Motor neuron (in vitro differentiated cells): ENCODE measurements at places on chromosomes 11 and 22. TPM values are rescaled to one million over a fixed set of nuclear protein-coding genes. Genes with fewer than 3 reads are reported as not detected.
A peak's percentile ranks its signal among the peaks of the same experiment; 100 is the strongest.

- no peak for ATAC-seq
Observed at GRCh38 chr22:43622886-43623285, 189.2 kb downstream of the EFCAB6 start.

DNA sequence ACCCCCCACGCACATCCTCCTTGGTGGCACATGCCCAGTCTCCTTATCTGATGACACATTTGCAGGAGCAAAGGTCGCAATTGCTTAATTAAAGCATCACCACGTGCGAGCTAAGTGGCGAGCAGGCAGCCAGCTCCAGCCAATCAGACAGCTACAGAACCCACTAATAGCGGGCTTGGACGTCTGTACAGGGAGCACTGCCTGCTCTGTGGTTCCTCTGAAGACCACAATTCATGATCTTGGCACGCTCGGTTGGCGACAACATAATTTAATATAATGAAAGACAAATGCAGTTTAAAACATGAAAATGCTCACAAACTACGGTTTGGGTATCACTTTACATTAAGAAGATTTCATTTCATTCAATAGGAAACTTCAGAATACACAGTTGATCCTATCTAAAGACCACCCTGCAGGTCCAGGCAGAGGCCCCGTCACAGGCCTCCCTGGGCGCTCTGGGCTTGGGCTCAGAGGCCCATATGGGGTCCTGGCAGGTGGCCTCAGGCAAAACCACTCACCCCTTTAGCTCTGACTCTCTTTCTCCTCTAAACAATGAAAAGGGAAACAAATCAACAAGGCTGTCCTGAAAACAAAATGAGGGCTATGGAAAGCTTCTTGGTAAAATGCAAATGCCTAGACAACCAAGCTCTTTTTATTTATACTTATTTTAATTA, 10.4 kb downstream of the PACSIN2 start:
- ATAC-seq = no peak

DNA sequence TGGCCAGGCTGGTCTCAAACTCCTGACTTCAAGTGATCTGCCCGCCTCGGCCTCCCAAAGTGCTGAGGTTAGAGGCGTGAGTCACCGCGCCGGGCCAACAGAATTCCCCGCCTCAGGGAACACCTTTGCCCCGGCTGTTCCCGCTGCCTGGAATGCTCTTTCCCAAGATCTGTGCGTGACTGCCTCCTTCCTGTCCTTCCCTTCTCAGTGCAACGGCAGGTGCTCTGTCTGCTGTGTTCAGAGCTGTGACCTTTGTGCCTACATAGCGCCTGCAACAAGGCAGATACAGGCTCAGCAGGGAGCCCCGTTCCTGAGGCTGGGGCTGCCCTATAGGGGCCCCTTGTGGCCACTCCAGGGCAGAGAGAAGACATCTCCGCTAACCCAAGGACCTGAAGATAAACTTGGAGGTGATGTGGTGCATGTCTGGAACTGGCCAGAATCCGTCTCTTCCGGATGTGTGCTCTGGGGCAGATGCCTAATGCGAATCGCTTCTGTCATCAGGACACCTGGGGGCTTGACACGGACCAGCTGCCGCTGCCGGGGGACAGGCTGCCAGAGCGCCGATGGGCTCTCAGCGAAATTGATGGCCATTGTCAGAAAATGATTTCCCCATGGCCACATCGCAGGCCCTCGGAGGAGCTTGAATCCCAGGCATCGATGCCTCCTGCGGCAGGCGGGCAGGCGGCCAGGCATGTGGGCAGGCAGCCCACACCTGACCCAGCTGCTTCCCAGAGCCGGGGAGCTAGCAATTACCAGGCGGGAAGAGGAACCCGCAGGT, 43.5 kb upstream of the TCF20 start:
- ATAC-seq = peak; percentile 67

GRCh38 chr22:37014835-37015586, 4.2 kb downstream of the TST start:
- no peak for ATAC-seq

GRCh38 chr22:39490135-39490798, 11.8 kb upstream of the MIEF1 start:
- ATAC-seq = peak; percentile 69

GRCh38 chr22:26398741-26399153, 30.3 kb upstream of the ASPHD2 start:
- peak; percentile 87 for ATAC-seq

GRCh38 chr11:93160156-93160555, 37.6 kb downstream of the SLC36A4 start:
- no peak for ATAC-seq

DNA sequence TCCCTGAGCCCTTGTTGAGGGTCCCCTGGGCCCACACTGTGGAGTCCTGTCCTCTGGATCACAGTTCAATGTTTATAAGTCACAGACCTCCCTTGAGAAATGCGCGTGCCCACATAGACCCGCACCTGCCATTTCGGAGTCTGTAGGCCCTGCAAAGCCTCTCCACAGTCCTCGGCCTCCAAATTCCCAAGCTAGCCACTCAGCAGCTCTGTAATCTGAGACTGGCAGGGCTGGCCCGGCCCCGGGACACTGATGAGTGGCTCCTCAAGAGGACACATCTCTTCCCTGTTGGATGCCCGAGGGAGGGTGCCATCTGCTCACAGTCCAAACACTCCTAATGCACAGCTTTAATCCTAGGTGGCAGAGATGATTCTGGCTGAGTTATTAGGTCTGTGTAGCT, 39.1 kb downstream of the B3GAT1 start:
- ATAC-seq = no peak

DNA sequence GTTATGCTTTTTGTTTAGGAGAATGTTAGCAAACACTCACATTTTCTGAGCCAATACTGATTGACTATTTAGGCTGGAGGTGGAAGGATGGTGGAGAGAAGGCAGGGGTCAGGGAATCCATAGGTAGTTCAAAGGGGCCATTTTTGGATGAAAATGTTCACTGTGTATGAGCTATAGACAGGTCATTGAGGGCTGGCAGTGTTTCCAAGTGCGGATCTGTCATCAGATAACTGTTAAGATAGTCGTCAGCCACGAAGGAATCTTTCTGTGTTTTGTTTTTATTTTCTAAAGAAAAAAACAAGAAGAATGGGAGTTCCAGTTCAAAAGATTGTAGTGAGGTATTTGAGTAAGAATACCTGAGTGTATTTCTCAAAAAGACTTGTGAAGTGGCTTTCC, 3.1 kb downstream of the KCNJ5 start:
- ATAC-seq = no peak

DNA sequence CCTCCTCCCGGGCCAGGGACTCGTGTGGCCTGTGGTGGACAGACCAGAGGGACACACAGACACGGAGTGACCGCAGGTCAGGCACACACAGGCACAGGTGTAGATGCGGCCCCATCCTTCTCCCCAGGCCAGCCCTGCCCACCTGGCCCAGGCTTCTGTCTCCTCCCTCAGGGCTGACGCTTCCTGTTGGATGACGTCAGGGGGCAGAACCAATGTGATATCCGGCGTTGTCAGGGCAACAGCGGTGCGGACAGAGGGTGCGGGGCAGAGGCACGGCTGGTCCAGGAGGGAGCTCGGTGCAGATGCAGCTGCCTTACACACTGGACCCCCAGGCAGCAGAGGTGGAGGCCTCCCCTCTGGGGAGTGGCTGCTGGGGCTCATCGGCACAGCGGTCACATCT, 2.9 kb upstream of the TUBGCP6 start:
- ATAC-seq = peak; percentile 59

GRCh38 chr11:24567380-24567779, 70.5 kb downstream of the LUZP2 start:
- no peak for ATAC-seq

GRCh38 chr11:2673871-2674471, 25.8 kb downstream of the KCNQ1OT1 start:
- ATAC-seq = no peak

- ATAC-seq = no peak
Observed at GRCh38 chr11:96538104-96538503, 148.3 kb downstream of the JRKL start.

DNA sequence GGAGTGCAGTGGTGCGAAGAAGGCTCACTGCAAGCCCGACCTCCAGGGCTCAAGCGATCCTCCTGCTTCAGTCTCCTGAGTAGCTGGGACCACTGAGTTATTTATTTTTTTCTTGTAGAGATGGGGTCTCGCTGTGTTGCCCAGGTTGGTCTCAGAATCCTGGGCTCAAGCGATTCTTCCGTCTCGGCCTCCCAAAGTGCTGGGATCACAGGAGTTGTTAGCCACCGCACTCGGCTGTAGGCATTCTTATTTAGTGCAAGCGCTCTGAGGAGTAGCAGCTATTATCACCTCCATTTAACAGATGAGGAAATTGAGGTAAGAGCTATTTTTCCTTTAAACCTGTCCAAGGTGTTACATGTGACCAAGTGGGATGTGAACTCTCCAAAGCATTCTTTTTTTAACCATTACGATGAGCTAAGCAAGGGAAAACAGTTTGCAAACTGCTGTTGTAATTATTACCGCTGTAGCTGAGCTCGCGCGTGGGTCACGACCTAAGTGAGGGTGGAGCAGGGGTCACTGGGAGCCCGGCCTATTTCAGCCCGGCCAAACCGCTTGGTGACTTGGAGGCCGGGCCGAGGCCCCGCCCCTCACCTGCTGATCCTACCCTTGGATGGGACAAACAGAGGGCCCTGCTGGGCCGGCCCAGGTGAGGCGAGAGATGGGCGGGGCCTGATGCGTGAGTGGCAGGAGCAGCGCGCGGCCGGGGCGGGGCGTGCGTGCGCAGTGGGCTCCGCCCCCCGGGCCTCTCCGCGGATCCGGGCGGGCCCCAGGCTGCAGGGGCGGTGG, 449 bp upstream of the KREMEN1 start:
- ATAC-seq = peak; percentile 91

DNA sequence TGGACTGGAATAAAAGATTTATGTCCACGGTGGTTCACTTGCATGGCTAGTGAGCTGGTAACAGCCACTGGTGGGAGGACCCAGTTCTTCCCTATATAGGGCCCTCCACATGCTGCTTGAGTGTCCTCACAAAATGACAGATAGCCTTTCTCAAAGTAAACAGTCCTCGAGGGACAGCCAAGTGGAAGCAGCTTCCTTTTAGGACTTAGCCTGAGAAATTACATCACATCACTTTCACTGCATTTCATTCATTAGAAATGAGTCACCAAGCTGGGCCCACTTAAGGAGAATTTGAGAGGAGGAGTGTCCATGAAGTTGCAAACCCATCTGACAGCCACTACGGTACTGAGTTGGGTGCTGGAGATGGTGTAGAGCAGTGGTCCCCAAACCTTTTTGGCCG, 7.0 kb downstream of the ISX start:
- ATAC-seq = peak; percentile 95

GRCh38 chr11:99568808-99569207, 548.1 kb downstream of the CNTN5 start:
- no peak for ATAC-seq

- ATAC-seq = no peak
Observed at GRCh38 chr22:21909871-21910270, 42.4 kb upstream of the MAPK1 start.

GRCh38 chr11:108220721-108221336, 1.6 kb downstream of the NPAT start:
- no peak for ATAC-seq

DNA sequence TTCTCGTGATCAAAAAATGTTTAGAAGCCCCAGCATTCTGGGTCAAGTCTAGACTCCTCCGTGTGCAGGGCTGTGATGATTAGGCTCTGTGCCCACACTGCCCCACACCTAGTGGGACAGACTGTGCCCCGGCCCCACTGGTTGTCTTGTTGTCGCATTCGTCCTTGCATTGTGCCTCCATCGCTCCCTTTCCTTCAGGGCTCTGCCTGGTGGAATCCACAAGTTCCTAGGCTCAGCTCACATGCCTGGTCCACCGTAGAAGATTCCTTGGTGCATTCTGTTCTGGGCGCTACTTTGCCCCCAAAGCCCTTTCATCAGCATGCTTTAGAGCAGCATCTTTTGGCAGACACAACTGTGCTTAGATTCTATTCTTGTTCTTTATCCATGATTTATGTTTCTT, 23.5 kb upstream of the THY1 start:
- ATAC-seq = no peak

DNA sequence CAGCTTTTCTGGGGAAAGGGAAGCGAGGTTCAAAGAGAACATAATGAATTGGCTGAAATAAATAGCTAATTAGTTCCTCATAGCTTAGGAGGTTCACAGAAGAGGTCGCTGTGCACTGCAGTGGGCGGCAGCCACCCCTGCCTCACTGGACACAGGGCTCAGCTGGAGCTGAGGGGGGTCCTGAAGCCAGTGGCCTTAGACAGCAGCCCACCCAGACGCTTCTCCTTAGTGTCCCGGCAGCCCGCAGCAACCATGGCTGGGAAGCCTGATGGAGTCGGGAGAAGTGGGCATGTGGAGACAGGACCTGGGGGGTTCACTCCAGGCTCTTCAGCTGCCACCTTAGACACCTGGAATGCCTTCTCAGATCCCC, 75.4 kb downstream of the TRIM29 start:
- no peak for ATAC-seq

DNA sequence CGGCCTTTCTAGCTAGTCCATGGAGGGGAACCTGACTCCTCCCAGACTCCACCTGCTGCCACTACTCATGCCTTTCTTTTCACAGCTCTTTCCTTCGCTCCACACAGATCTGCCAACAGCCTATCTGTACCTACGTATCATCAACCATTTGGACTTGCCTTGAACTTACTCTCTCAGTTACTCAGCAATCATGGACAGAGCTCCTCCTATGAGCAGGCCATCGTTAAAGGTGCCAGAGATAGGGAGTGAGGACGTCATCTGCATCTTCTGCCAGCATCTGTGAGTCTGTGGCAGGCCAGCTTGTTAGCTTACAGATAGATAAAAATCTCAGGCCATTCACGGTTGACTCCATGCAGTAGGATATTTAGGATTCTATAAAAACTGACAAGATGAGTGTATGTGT, 162.9 kb upstream of the ZBED5 start:
- no peak for ATAC-seq

DNA sequence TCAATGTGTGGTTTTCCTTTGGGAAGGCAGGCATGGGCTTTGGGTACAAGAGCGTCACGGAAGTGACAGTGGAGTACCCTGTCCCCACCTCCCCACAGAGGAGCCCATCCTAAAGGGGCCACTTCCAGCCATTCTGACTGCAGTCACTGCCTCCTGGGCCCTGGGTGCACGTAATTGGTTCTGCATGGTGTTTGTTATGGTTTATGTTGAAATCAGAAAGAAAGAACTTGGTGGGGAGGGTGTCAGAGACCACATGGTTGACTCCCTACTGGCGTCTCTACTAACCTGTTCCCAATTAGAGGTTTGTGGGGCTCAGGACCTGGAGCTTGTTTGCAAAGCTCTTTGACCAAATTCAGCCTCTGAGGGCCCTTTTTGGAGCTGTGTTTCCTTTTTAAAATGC, 40.8 kb downstream of the RIBC2 start:
- ATAC-seq = peak; percentile 10

- ATAC-seq = no peak
Observed at GRCh38 chr11:133710681-133711240, 134.6 kb downstream of the SPATA19 start.

KCNQ1OT1 gene
- 1.2 and 1.6 TPM in 2 replicates for total RNA-seq

ZDHHC8 gene
- 8.7 and 9.9 TPM in 2 replicates for total RNA-seq

VSIG2 gene
- total RNA-seq = 0.38 and 0.44 TPM in 2 replicates

PATZ1 gene
- 33.6 and 34.8 TPM in 2 replicates for total RNA-seq

HIC2 gene
- 22.7 and 23.3 TPM in 2 replicates for total RNA-seq

IRF7 gene
- total RNA-seq = 27.1 and 27.9 TPM in 2 replicates

TBC1D10A gene
- 8.3 and 9.2 TPM in 2 replicates for total RNA-seq

OR51E2 gene
- 0.22 and 0.36 TPM in 2 replicates for total RNA-seq

SLC6A5 gene
- total RNA-seq = 0.07 and 0.15 TPM in 2 replicates

RIBC2 gene
- total RNA-seq = 2.9 and 3.4 TPM in 2 replicates

MS4A15 gene
- not detected in 2 replicates for total RNA-seq

MRTFA gene
- total RNA-seq = 23.8 and 27.5 TPM in 2 replicates

CDHR5 gene
- total RNA-seq = 0.33 and 0.41 TPM in 2 replicates
